ENCODE measurements at places on chromosomes 1 and 21.

- DNase-seq = no peak
Observed at GRCh38 chr1:74368335-74368734, 133.1 kb downstream of the TNNI3K start.

GRCh38 chr1:201021630-201022492 lies 1.7 kb downstream of the KIF21B start:
- no peak for DNase-seq

- DNase-seq = peak; percentile 88
Observed at GRCh38 chr1:24705260-24706073, 39.8 kb upstream of the CLIC4 start.

- DNase-seq = no peak
Observed at GRCh38 chr1:160103658-160104408, 5.4 kb upstream of the IGSF8 start.

GRCh38 chr1:14800500-14801076 lies 202.1 kb downstream of the KAZN start:
- no peak for DNase-seq

- no peak for DNase-seq
Observed at GRCh38 chr1:71424536-71424935, 343.7 kb upstream of the ZRANB2 start.

GRCh38 chr1:110292031-110292741 lies 47.0 kb upstream of the RBM15 start:
- no peak for DNase-seq

DNA sequence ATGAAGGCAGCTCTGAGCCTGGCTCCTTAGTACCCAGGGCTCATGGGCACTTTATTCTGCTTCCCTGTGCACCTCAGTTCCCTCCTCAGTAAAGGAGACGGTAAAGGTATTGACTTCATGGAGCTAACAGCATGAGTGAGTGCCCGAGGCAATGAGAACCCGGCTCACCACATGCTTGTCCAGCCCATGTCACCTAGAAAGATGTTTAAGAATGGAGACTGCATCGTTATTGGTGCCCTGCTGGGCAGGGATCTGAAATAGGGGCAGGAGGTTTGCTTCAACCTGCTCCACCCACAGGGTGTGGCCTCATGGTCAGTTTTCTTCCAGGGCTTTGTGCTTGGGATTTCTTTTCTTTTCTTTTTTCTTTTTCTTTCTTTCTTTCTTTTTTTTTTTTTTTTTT lies 7.0 kb upstream of the KCNE1 start:
- no peak for DNase-seq

GRCh38 chr1:161164901-161165610 lies 1.2 kb upstream of the PPOX start:
- peak; percentile 46 for DNase-seq

- peak; percentile 28 for DNase-seq
Observed at GRCh38 chr1:37755951-37756560, 8.9 kb downstream of the EPHA10 start.

DNA sequence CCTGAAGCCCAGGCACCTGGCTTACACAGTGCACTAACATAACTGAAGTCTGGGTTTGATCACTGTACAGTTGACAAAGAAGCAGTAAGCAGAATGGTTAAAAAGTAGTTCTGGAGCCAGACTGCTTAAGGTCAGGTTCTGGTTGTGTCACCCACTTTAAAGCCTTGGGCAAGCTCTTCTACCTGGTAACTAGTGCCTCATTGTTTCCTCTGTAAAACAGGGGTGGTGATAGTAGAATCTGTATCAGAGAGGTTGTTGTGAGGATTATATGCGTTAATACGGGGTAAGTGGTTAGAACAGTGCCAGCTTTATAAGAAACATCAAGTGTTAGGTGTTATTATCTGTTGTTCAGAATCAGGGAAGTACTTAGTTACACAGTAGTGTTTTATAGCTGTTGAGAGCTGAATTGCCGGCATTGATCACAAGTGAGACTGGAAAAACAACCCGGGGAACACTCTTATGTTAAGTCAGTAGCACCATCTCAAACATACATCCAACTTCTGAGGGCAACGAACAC lies 3.7 kb downstream of the BACH1 start:
- no peak for DNase-seq

GRCh38 chr1:226948996-226949395 lies 8.9 kb downstream of the COQ8A start:
- no peak for DNase-seq

DNA sequence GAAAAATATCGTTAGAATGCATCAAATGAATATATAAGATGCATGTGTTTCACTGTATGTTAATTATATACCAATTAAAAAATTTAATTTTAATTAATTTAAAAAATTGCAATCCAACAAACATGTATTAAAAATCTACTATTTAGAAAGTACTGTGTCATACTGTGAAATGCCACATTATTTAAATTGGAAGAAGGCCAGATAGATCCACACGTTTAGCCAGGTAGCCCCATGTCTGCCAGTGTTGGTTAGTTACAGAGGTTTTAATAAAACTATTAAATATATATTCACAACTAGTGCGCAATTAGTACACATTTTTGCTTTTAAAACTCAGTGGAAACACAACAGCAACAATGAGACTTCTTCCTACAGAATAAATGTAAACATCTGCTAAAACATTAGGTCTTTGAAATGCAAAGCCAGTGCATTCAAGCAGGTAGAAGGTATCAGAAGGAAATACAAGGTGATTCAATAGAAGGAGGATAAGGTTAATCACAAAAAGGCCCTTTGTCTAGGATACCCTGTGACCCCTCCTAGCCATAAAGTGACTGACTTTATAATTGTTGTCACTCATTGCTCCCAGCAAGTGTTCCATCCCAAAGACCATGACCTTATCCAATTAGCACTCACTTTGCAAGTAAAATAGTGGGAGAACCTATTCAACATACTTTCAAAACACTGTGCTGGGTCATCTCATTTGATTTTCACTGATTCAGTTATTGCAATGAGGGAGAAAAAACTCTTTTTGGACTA lies 211.5 kb downstream of the TTLL7 start:
- no peak for DNase-seq

- no peak for DNase-seq
Observed at GRCh38 chr1:43293896-43294760, 6.7 kb upstream of the TIE1 start.

GRCh38 chr1:231497629-231498152 lies 30.8 kb upstream of the TSNAX start:
- DNase-seq = no peak

GRCh38 chr1:207407655-207408260 lies 46.4 kb upstream of the CR2 start:
- no peak for DNase-seq

DNA sequence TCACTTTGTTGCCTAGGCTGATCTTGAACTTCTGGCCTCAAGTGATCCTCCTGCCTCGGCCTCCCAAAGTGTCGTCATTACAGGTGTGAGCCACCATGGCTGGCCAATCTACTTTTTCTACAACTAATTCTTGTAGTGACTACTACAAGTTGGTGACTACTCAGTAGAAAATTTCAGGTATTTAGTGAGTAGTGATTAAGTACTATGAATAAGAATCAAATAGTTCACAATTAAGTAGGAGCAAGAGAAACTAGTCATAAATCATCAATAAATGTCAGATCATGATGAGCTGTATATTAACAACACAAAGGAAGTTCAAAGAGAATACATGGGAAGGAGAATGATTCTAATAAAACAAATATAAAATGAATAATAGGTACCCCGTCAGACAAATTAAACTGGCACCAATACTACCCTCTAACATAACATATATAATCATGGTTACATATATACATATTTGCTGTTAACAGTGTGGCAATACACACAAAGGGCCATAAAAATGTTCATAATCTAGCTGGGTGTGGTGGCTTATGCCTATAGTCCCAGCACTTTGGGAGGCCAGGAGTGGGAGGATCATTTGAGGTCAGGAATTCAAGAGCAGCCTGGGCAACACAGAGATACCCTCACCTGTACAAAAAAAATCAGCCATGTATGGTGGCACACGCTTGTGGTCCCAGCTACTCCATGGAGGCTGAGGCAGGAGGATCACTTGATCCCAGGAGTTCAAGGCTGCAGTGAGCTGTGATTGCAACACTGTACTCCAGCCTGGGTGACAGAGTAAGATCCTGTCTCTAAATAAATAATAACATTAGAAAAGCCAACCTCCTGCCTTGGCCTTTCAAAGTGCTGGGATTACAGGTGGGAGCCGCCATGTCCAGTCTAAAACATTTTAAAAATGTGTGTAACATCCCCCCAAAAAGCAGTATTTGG lies 19.1 kb downstream of the YY1AP1 start:
- DNase-seq = no peak

All from ecto neural progenitor cell (in vitro differentiated cells).